ENCODE measurements at places on chromosomes 1 and 21.

DNA sequence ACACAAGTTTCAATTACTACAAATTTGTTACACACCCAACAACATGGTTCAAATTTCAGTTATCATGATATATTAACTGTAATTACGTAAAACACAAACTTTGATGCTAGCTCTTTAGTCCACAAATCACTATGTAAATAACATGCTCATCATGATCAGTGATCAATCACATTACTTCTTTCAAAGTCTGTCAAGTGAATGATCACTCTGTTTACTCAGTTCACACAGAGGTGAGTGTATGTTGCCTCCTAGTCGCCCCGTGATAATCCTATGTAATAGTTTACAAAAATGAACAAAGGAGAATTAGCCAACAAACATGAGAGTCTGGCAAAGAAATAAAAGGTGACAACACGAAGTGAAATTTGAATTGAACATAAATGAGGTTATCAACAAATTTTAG lies 14.3 kb downstream of the EDEM3 start:
- no peak for DNase-seq

- DNase-seq, result peak; percentile 41
Observed at GRCh38 chr21:39503123-39503762, 51.5 kb downstream of the SH3BGR start.

GRCh38 chr1:235253219-235253962 lies 74.6 kb downstream of the ARID4B start:
- DNase-seq, result peak; percentile 22

DNA sequence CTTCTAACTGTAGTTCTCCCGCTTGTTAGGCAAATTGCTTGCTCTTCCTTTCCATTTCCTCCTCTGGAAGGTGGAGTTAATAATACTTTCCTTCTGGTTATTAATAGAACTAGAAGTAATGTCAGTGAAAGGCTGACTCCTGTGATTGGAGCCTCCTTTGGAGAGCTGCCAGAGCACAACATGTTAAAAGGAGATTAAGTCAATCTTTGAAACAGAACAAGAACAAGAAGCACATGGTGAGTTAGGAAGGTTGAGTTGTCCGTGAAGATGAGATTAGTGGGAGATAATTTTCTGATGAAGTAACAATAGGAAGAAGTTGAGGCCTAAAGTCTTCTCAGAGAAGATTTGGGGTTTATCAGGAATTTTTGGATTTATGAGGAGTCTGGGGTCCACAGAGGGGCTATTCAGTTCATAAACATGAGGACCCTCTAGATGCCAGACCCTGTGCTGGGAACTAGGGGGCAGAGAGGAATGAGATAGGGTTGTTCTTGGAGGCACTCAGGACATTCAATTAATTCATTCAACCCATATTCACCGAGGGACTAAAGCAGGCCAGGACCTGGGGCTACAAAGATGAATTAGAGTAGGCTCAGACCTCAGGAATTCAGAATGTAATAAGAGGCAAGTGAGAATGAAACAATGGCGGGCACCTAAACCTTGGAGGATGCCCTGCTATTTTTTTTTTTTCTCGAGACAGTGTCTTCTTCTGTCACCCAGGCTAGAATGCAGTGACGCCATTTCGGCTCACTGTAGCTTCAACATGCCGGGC lies 40.7 kb upstream of the DHCR24 start:
- no peak for DNase-seq

- no peak for DNase-seq
Observed at GRCh38 chr1:201917362-201918033, 28.8 kb downstream of the SHISA4 start.

DNA sequence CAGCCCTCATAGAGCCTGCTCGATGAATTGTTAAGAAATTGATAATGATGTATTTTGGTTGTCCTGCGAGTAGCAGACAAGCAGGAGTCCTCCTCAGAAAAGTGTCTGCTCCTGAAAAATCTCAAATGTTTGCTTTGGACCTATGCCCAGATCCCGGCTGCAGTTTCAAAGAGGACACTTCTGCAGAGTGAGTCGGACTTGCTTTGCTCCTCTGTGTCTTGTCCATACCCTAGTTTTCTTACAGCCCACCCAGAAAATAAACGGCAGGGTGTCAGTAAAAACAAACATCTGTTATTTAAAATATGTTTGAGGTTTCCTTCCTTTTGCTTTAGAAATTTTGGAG lies 2.8 kb downstream of the S100A10 start:
- DNase-seq, result no peak

DNA sequence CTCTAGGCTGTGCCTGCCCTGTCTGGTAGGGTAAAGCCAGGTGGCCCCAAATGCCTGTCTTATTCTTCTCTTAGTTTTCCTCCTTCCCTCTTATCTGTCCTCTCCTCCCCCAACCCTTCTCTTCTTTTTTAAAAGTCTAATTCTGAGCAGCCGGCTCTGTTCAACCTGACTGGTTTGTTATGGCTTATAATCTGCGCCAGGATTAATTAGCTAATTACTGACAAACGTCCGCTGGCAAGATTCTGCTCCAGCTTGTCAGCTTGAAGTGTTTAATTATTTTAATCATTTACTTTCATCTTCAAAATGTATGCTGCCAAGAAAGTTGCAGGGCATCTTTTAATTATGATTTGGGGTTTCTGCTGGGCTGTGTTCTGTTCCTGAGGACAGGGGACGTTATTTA lies 27.2 kb upstream of the PSMB2 start:
- DNase-seq, result no peak

Data from HL-60 (cell line).